ENCODE measurements at places on chromosomes 6 and 20. TPM values are rescaled to one million over a fixed set of nuclear protein-coding genes. Genes with fewer than 3 reads are reported as not detected.

CALHM4 gene
- not detected for total RNA-seq

NFATC2 gene
- total RNA-seq, result 10.5 TPM

TSBP1 gene
- not detected for total RNA-seq

EDN1 gene
- 16.6 TPM for total RNA-seq

FARS2 gene
- total RNA-seq, result 22.1 TPM

CD93 gene
- total RNA-seq, result 104 TPM

PLCG1 gene
- total RNA-seq, result 117 TPM

TREML2 gene
- total RNA-seq, result 0.41 TPM

C20orf204 gene
- total RNA-seq, result 2.4 TPM

DNA sequence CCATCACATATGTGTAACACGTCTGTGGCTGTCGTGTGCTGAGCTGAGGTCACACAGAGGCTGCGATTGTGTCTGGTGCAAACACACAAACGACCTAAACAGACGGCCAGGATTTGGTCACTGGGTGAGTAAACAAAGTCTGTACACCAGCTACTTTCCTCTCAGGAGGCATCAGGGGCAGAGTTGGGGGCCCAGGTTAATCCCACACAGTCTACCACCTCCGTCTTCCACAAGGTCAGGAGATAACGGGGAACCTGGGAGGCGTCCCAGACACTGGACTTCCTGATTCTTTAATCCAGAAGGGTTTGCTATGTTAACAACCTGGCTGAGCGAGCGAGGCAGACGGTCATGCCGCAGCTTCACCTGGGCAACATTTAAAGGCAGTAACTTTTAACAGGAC lies 1.5 kb downstream of the DACT2 start:
- peak overlapping the region; percentile 75 for H3K4me3 ChIP-seq
- no peak for DNase-seq
- peak overlapping the region; percentile 11 for H3K27ac ChIP-seq
- H3K36me3 ChIP-seq, result no peaks in the 10 kb centered on the region

DNA sequence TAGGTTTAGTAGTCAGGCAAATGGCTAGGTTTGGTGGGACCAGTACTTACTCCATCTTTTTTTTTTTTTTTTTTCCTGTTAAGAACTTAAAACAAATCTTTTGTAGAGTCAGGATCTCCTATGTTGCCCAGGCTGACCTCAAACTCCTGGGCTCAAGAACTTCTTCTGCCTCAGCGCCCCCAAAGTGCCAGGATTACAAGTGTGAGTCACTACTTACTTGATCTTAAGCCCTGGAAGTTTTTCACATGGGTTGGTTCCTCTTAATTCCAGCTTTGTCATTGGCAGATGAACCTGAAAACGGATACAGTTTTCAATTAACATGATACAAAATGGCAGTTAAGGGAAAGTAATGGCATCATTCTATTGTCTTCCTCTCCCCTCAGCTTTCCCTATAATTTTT lies 179.4 kb upstream of the JAG1 start:
- no peak for DNase-seq
- no peak overlapping the region for H3K27ac ChIP-seq
- peaks cover 3% of the 10 kb centered on the region for H3K4me1 ChIP-seq
- H3K27me3 ChIP-seq, result no peaks in the 10 kb centered on the region
- no peaks in the 10 kb centered on the region for H3K36me3 ChIP-seq

GRCh38 chr20:19784511-19785172 lies 26.6 kb downstream of the RIN2 start:
- H3K27me3 ChIP-seq, result no peaks in the 10 kb centered on the region
- no peak overlapping the region for H3K4me3 ChIP-seq
- H3K4me1 ChIP-seq, result peaks cover 24% of the 10 kb centered on the region
- no peaks in the 10 kb centered on the region for H3K36me3 ChIP-seq
- H3K27ac ChIP-seq, result no peak overlapping the region
- peak; percentile 80 for DNase-seq

GRCh38 chr6:26270486-26270861 lies 94.5 kb upstream of the BTN3A2 start:
- DNase-seq, result no peak
- no peak overlapping the region for H3K27ac ChIP-seq
- H3K4me3 ChIP-seq, result no peak overlapping the region
- H3K27me3 ChIP-seq, result no peaks in the 10 kb centered on the region
- no peaks in the 10 kb centered on the region for H3K36me3 ChIP-seq

DNA sequence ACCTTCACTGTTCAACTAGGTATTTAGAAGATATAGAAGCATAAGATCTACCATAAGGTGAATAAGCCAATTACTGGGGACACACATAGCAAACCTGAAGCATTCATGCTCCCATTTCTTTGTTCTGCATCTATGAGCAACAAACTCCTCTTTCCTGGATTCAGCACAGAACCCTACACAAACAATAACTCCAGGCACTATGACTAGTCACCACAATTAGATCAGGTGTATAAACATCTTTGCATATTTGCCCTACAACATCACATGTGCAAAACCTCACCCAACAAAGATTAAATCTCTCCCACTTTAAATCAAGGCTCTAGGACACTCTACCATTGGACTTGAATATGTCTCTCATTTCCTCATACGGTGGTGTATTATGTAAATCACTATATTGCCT lies 652.3 kb downstream of the EPHA7 start:
- no peak overlapping the region for H3K4me3 ChIP-seq
- no peak overlapping the region for H3K27ac ChIP-seq
- no peak for DNase-seq
- H3K27me3 ChIP-seq, result no peaks in the 10 kb centered on the region

DNA sequence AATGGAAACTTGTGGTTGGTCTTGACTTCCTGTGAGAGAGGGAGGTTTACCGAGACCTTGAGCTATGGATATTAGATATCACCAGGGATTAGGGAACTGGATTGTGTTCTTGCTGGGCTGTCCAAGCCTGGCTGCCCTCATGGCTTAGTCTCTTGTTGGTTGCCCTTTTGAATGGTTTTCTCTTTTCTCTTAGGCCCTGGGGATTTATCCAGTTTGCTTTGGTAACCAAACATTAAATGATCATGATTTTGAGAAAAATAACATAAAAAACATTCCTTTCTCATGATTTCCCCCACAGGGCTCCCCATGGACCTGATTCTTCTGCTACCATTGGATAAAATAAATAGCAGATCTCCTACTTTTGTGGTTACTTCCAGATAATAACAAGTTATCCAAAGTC lies 306.4 kb upstream of the RNF217 start:
- no peaks in the 10 kb centered on the region for H3K4me1 ChIP-seq
- no peak overlapping the region for H3K4me3 ChIP-seq
- no peaks in the 10 kb centered on the region for H3K27me3 ChIP-seq
- no peak overlapping the region for H3K27ac ChIP-seq

- H3K27ac ChIP-seq, result no peak overlapping the region
- no peak overlapping the region for H3K4me3 ChIP-seq
- no peaks in the 10 kb centered on the region for H3K27me3 ChIP-seq
- no peaks in the 10 kb centered on the region for H3K36me3 ChIP-seq
- no peaks in the 10 kb centered on the region for H3K4me1 ChIP-seq
Observed at GRCh38 chr6:75409286-75409685, 84.3 kb downstream of the FILIP1 start.

- H3K27ac ChIP-seq, result no peak overlapping the region
- no peak overlapping the region for H3K4me3 ChIP-seq
- H3K27me3 ChIP-seq, result no peaks in the 10 kb centered on the region
- H3K36me3 ChIP-seq, result no peaks in the 10 kb centered on the region
Observed at GRCh38 chr6:6918216-6918983, 189.4 kb upstream of the RREB1 start.

- H3K4me1 ChIP-seq, result peaks cover 49% of the 10 kb centered on the region
- H3K4me3 ChIP-seq, result no peak overlapping the region
- no peaks in the 10 kb centered on the region for H3K36me3 ChIP-seq
- H3K27ac ChIP-seq, result peak overlapping the region; percentile 81
Observed at GRCh38 chr20:19936466-19937200, 80.5 kb upstream of the NAA20 start.

- no peaks in the 10 kb centered on the region for H3K27me3 ChIP-seq
- H3K4me3 ChIP-seq, result no peak overlapping the region
- no peaks in the 10 kb centered on the region for H3K4me1 ChIP-seq
- no peak overlapping the region for H3K27ac ChIP-seq
- DNase-seq, result no peak
Observed at GRCh38 chr20:40173872-40174271, 515.2 kb downstream of the MAFB start.

GRCh38 chr6:119444642-119445557 lies 95.3 kb upstream of the MAN1A1 start:
- H3K4me1 ChIP-seq, result peaks cover 13% of the 10 kb centered on the region
- no peaks in the 10 kb centered on the region for H3K36me3 ChIP-seq
- no peak for DNase-seq
- H3K27ac ChIP-seq, result no peak overlapping the region
- no peaks in the 10 kb centered on the region for H3K27me3 ChIP-seq

DNA sequence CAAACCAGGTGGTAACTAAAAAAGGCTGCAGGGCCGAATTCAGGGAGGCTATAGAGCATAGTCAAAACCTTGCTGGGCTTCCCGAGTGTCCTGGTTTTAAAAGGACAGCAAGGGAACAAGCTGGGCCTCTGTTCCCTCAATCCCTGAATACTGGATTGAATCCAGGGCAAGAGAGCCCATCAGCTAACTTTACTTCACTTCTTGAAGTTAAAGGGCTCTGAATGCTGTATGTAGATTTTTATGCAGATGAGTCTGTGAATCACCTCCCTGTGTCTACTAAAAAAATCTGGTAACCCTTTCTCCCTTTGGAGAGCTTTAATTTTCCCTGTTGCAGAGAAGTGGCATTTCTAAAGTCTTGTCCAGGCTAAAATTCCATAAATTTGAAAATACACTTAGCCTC lies 29.5 kb downstream of the LYRM4 start:
- no peaks in the 10 kb centered on the region for H3K4me1 ChIP-seq
- no peaks in the 10 kb centered on the region for H3K36me3 ChIP-seq
- H3K27me3 ChIP-seq, result no peaks in the 10 kb centered on the region
- no peak for DNase-seq

GRCh38 chr6:32906539-32906938 lies 34.3 kb downstream of the HLA-DMB start:
- no peaks in the 10 kb centered on the region for H3K4me1 ChIP-seq
- no peak overlapping the region for H3K27ac ChIP-seq
- no peak for DNase-seq
- H3K4me3 ChIP-seq, result no peak overlapping the region

GRCh38 chr6:116561377-116562018 lies 7.9 kb downstream of the CALHM4 start:
- H3K4me1 ChIP-seq, result peaks cover 14% of the 10 kb centered on the region
- H3K27ac ChIP-seq, result no peak overlapping the region
- DNase-seq, result peak; percentile 83
- peak overlapping the region; percentile 35 for H3K4me3 ChIP-seq

DNA sequence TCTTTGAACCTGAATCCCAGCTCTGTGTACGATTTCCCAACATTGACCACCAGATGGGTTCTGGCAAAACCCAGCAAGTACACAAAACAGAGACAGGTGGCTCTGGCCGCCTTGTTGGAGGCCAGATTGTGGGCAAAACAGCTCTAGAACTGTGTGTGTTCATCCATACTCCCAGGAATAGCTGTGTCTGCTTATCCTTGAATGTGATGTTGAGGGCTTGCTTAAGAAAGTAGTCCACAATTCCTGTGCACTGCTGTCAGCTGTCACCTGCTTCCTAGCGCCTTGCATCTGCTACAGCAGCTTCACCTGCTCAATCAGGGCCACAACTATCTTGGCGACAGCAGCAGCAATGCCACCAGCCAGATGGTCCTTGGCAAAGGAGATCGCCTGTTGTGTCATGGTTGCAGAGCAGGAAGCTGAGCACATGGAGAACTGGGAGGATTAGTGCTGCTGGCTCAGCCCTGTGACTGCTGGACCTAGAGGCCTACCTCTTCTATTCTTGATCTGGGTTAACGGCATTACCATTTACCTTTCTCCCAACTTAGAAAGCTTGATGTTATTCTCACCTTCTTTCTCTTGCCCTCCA lies 3.7 kb upstream of the SMAP1 start:
- no peak for DNase-seq
- H3K36me3 ChIP-seq, result no peaks in the 10 kb centered on the region
- H3K4me3 ChIP-seq, result no peak overlapping the region
- H3K27ac ChIP-seq, result no peak overlapping the region
- H3K27me3 ChIP-seq, result no peaks in the 10 kb centered on the region

GRCh38 chr20:44219170-44219730 lies 8.7 kb upstream of the OSER1 start:
- H3K27me3 ChIP-seq, result no peaks in the 10 kb centered on the region
- H3K4me1 ChIP-seq, result no peaks in the 10 kb centered on the region
- no peak overlapping the region for H3K4me3 ChIP-seq

- DNase-seq, result no peak
- H3K27me3 ChIP-seq, result no peaks in the 10 kb centered on the region
- no peaks in the 10 kb centered on the region for H3K4me1 ChIP-seq
Observed at GRCh38 chr20:57759724-57760123, 49.9 kb upstream of the PMEPA1 start.

- no peaks in the 10 kb centered on the region for H3K27me3 ChIP-seq
- H3K4me3 ChIP-seq, result no peak overlapping the region
- no peaks in the 10 kb centered on the region for H3K4me1 ChIP-seq
- no peak for DNase-seq
Observed at GRCh38 chr6:98808541-98809210, 25.7 kb upstream of the POU3F2 start.

DNA sequence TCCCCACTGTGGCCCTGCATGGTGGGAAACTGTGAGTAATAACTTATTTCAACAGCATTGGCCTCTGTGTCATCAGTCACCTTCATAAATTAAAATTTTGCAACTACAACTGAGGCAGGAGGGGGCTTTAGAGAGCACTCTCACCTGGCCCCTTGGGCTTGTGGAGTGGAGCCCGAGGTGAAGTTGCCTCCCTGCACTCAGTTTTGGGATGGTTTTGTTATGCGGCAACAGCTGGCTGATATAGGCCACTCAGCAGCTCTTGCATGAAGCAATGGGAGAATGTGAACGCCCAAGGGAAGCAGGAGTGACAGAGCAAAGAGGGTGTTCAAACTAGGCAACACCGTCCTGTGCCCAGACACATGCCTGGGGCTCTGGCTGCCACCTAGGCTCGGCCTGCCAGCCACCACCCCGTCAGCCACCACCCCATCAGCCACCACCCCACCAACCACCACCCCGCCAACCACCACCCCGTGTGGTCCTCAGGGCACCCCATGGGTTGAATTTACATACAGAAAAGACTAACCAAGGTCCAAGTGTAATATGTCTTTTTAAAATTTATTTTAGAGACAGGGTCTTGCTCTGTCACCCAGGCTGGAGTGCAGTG lies 4.3 kb upstream of the GFRA4 start:
- no peak overlapping the region for H3K27ac ChIP-seq
- no peaks in the 10 kb centered on the region for H3K4me1 ChIP-seq
- no peak overlapping the region for H3K4me3 ChIP-seq
- H3K27me3 ChIP-seq, result peaks cover 6% of the 10 kb centered on the region
- no peaks in the 10 kb centered on the region for H3K36me3 ChIP-seq

GRCh38 chr6:105459864-105460263 lies 57.0 kb upstream of the PREP start:
- no peaks in the 10 kb centered on the region for H3K27me3 ChIP-seq
- no peak for DNase-seq
- no peaks in the 10 kb centered on the region for H3K36me3 ChIP-seq
- no peak overlapping the region for H3K27ac ChIP-seq
- H3K4me1 ChIP-seq, result no peaks in the 10 kb centered on the region
- H3K4me3 ChIP-seq, result no peak overlapping the region

Data from kidney (tissue), 22 donors.